Fibroblast of lung (primary cell): ENCODE measurements at places on chromosomes 3 and 15. TPM values are rescaled to one million over a fixed set of nuclear protein-coding genes. Genes with fewer than 3 reads are reported as not detected.

Gene NPAP1
- polyA plus RNA-seq: not detected in 2 replicates

Gene BUB1B
- 6.9 and 23.9 TPM in 2 replicates for polyA plus RNA-seq

Gene GALNT15
- 3.1 and 10.7 TPM in 2 replicates for polyA plus RNA-seq

Gene COMMD4
- 74.9 and 137 TPM in 2 replicates for polyA plus RNA-seq

Gene SEMA6D
- 2.4 and 5.3 TPM in 2 replicates for polyA plus RNA-seq

Gene NDUFB5
- 53.8 and 57.5 TPM in 2 replicates for polyA plus RNA-seq

Gene TEX55
- not detected in 2 replicates for polyA plus RNA-seq

Gene C3orf33
- polyA plus RNA-seq: 3.3 and 3.5 TPM in 2 replicates

Gene FBXW12
- 0.05 and 0.06 TPM in 2 replicates for polyA plus RNA-seq

Gene TUSC7
- not detected in 2 replicates for polyA plus RNA-seq

Gene RAD51
- polyA plus RNA-seq: 5.0 and 10.3 TPM in 2 replicates

Gene ESYT3
- polyA plus RNA-seq: 0.11 TPM in 1 of 2 replicates, not detected in the other

Gene DHFR2
- 2.7 and 4.3 TPM in 2 replicates for polyA plus RNA-seq

Gene LXN
- polyA plus RNA-seq: 162 and 172 TPM in 2 replicates

Gene RFT1
- polyA plus RNA-seq: 20.5 and 25.2 TPM in 2 replicates

Gene C2CD4B
- not detected in 2 replicates for polyA plus RNA-seq

Gene SNX22
- 0.07 TPM in 1 of 2 replicates, not detected in the other for polyA plus RNA-seq

Gene ITPKA
- polyA plus RNA-seq: 0.32 and 2.9 TPM in 2 replicates

Gene PLCB2
- polyA plus RNA-seq: 0.33 and 0.40 TPM in 2 replicates

Gene ZNF385D
- polyA plus RNA-seq: 1.9 and 10.2 TPM in 2 replicates

Gene ROBO1
- 51.2 and 53.8 TPM in 2 replicates for polyA plus RNA-seq

Gene SLC7A14
- 3.4 and 4.4 TPM in 2 replicates for polyA plus RNA-seq

Gene ARGFX
- polyA plus RNA-seq: not detected in 2 replicates

Gene C3orf80
- 0.02 and 0.08 TPM in 2 replicates for polyA plus RNA-seq

Gene AQP9
- not detected in 2 replicates for polyA plus RNA-seq

Gene RLBP1
- polyA plus RNA-seq: not detected in 2 replicates

Gene PAQR5
- polyA plus RNA-seq: 6.0 and 20.8 TPM in 2 replicates

Gene PRSS50
- polyA plus RNA-seq: not detected in 2 replicates

Gene SLC9A9
- 14.3 and 17.1 TPM in 2 replicates for polyA plus RNA-seq

Gene GRK7
- polyA plus RNA-seq: not detected in 2 replicates

Gene KNG1
- polyA plus RNA-seq: not detected in 2 replicates

Gene GOLGA6B
- polyA plus RNA-seq: not detected in 2 replicates

Gene BCL6
- 7.5 and 12.7 TPM in 2 replicates for polyA plus RNA-seq

Gene CCR9
- not detected in 2 replicates for polyA plus RNA-seq

Gene GAP43
- 0.54 and 2.1 TPM in 2 replicates for polyA plus RNA-seq

Gene GPR149
- not detected in 2 replicates for polyA plus RNA-seq

Gene AQR
- polyA plus RNA-seq: 33.0 and 37.4 TPM in 2 replicates

Gene TMEM115
- polyA plus RNA-seq: 28.2 and 28.9 TPM in 2 replicates

Gene DPPA2
- not detected in 2 replicates for polyA plus RNA-seq

Gene ANKRD63
- not detected in 2 replicates for polyA plus RNA-seq

Gene TM4SF1
- 301 and 353 TPM in 2 replicates for polyA plus RNA-seq

Gene CCR5
- 0.15 TPM in 1 of 2 replicates, not detected in the other for polyA plus RNA-seq

Gene CTDSPL
- polyA plus RNA-seq: 47.6 and 51.5 TPM in 2 replicates

Gene USF3
- 13.0 and 15.8 TPM in 2 replicates for polyA plus RNA-seq

Gene KLHL6
- polyA plus RNA-seq: not detected in 2 replicates

Gene MNS1
- 3.2 and 3.9 TPM in 2 replicates for polyA plus RNA-seq

Gene LEKR1
- 0.28 and 0.35 TPM in 2 replicates for polyA plus RNA-seq

Gene KIF23
- 19.4 and 53.2 TPM in 2 replicates for polyA plus RNA-seq

Gene SLC15A2
- 0.29 and 0.31 TPM in 2 replicates for polyA plus RNA-seq

Gene XYLB
- polyA plus RNA-seq: 2.2 and 4.2 TPM in 2 replicates

Gene SCAANT1
- not detected in 2 replicates for polyA plus RNA-seq

Gene ABHD14A
- polyA plus RNA-seq: 7.8 and 10.2 TPM in 2 replicates

Gene TNFAIP8L3
- polyA plus RNA-seq: 0.57 and 3.9 TPM in 2 replicates

Gene BTLA
- not detected in 2 replicates for polyA plus RNA-seq

Gene NR2F2
- polyA plus RNA-seq: 66.5 and 130 TPM in 2 replicates

Gene TGM5
- polyA plus RNA-seq: 0.03 TPM in 1 of 2 replicates, not detected in the other

Gene NANOGP8
- polyA plus RNA-seq: not detected in 2 replicates

Gene C3orf20
- polyA plus RNA-seq: not detected in 2 replicates
